ENCODE measurements at places on chromosomes 3 and 15.
A peak's percentile ranks its signal among the peaks of the same experiment; 100 is the strongest.

GRCh38 chr3:160170409-160171370 is 54.5 kb upstream of the C3orf80 start:
- DNase-seq = no peak

DNA sequence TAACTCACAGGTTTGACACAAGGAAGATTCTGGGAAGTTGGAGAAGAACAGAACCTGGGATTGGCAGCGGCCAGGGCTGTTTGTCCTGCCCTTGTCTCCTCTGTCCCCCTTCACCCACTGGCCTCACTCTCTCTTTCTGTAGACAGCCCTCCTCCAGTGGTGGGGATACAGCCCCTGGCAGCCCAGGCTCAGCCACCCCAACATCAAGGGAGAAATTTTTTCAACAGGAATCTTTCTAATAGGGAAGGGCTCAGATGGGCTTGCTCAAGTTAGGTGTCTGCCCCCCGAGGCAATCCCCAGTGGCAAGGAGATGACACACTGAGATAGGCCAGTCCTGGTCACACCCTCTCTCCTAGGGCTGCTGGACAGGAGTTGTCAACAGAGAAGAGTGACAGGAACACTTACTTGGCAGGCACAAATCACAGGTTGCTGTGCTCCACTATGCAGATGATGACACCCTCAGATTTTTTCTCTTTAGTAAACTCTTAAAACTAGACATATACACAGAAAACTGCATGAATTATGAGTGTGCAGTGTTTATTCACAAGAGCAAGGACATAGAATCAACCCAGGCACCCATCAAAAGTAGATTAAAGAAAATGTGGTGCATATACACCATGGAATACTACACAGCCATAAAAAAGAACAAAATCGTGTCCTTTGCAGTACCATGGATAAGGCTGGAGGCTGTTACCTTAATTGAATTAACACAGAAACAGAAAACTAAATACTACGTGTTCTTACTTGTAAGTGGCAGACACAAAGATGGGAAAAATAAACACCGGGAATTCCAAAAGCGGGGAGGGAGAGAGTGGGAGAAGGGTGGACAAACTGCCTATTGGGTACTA is 36.3 kb downstream of the PLA2G4D start:
- DNase-seq = no peak

- peak; percentile 36 for DNase-seq
Observed at GRCh38 chr3:135495891-135496290, 469.6 kb upstream of the PPP2R3A start.

DNA sequence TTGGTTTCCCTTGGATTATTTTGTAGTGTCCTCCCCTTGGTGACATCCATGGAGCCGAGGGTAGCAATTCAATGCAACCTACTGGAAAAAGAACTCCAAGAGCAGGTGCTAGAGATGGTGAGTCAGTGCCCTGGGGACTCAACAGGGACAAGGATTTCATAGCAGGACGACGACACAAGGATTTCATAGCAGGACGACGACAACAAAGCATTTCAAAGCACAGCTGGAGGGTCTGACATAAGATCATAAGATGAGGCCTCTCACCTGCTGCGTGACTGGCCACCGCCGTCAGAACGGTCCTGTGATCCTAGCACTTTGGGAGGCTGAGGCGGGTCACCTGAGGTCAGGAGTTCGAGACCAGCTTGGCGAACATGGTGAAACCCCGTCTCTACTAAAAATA is 22.5 kb downstream of the NRROS start:
- peak; percentile 3 for DNase-seq

GRCh38 chr3:126039870-126040269 is 44.1 kb downstream of the SLC41A3 start:
- no peak for DNase-seq

DNA sequence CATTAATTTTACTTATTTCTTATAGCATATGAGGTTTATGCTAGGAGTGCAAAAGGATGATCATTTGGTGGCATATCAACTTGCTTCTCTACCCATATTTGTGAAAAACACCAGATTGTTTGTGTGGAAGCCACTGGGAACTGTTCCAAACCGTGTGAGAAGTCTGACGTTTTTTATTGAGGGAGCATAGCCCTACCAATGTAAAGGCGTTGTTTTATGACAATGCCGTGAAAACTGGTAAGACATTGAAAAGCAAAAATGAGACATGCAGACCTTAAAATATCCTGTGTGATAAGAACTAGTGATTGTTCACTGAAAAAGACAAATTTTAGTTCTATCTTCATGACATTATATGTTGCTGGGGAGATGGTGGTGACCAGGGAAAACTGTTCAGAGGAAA is 87.8 kb downstream of the CHL1 start:
- no peak for DNase-seq
